ENCODE measurements at places on chromosomes 3 and 15. TPM values are rescaled to one million over a fixed set of nuclear protein-coding genes. Genes with fewer than 3 reads are reported as not detected.

DNA sequence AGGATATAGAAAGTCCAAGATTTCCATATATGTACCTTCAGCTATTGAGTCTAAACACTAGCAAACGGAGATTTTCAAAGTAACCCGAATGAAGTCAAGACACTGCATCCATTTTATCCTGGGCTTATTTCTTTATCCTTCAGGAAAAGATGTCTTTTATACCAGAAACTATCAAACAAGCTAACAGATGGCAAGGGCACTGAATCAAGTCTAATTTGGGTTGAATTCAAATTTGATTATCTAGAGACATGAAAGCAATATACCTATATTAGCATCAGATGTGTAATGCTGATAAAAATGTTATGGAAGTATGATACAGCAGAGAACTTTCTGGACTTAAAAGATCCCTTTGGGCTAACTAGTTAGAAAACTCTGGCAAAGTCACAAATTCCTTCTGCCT, 138.3 kb upstream of the TSPAN3 start:
- DNase-seq, result no peak

DNA sequence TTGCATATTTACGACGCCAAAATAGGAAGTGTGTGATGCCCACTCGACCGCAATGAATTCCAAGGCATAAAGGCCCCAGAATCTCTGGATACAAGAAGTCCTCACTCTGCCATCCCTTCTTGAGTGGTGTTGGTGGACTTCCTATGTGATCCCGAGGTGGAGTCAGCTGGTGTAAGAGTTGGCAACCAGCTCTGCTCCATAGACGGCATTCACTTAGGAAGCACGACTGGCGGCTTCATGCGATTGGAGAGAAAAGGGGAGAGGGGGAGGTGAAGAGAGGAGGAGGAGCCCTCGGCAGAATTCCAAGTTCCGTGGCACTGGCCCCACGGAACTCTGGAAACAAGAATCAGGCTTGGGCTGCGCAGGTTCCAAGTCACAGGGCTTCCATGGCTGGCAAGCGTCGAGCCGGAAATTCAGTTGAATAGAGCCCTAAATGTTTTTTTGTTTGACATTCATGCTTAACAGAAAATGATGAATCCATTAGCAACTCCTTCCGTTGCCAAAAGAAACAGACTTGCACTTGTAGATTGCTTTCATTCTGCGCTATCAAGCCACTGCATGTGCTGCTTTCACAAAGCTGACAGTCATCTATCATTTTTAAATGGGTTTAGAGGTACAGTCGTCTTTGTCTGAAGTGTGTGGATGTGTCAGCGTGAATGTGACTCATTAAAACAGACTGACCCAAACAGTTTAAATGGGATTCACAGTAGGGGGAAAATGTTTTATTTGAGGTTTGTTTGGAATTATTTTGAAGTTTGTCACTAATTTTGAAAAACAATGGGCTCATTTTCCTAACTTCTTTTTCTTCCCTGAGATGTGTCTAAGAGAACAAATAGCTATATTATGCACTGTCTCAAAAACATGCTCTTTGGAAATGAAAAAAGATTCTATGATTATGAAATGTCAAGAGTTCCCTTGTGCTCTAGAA, 428.3 kb upstream of the ATP11B start:
- peak; percentile 73 for DNase-seq

- peak; percentile 7 for DNase-seq
Observed at GRCh38 chr3:115581362-115582135, 41.8 kb upstream of the GAP43 start.

DNA sequence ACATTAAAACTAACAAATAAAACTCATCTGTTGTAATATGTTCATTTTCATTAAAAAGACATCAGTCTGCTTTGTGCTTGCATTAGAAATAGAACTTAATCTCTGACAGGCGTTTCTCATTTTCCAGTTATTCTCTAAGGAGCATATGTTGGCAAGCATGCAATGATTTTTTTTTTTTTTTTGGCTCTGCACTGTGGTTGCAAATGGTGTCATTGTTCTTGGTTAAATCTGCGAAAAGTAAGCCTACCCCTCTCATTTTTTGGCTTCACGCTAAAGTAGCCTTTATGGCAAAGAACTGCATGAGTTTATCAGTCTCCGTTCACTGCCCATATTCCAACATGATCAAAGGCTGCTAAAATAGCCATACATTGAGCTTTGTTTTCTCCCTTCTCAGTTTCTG, 403.2 kb downstream of the MECOM start:
- DNase-seq, result peak; percentile 9

The CYP8B1 gene
- total RNA-seq, result not detected

The HACD3 gene
- 50.8 TPM for total RNA-seq

All from myocyte (in vitro differentiated cells).